CD4-positive, alpha-beta memory T cell (primary cell): ENCODE measurements at places on chromosomes 7 and 10. TPM values are rescaled to one million over a fixed set of nuclear protein-coding genes. Genes with fewer than 3 reads are reported as not detected.

Gene NUTM2A
- not detected for polyA plus RNA-seq

- H3K4me3 ChIP-seq = no peak overlapping the region
- DNase-seq = no peak
- peak overlapping the region; percentile 10 for H3K27ac ChIP-seq
- H3K36me3 ChIP-seq = no peaks in the 10 kb centered on the region
- H3K4me1 ChIP-seq = peaks cover 74% of the 10 kb centered on the region
Measured at GRCh38 chr10:80526742-80527141, 11.0 kb upstream of the SH2D4B start.

- no peak within 1 kb of the TSS for H3K27ac ChIP-seq
- no peaks in the 10 kb centered on the region for H3K27me3 ChIP-seq
- no peaks in the 10 kb centered on the region for H3K4me1 ChIP-seq
- H3K4me3 ChIP-seq = no peak within 1 kb of the TSS
Measured at GRCh38 chr10:100519311-100520051, at the start of gene SEC31B. Gene SEC31B, minus strand, starts transcription at chr10:100519861. Its CDS starts 2,909 bp downstream, at chr10:100516952.

DNA sequence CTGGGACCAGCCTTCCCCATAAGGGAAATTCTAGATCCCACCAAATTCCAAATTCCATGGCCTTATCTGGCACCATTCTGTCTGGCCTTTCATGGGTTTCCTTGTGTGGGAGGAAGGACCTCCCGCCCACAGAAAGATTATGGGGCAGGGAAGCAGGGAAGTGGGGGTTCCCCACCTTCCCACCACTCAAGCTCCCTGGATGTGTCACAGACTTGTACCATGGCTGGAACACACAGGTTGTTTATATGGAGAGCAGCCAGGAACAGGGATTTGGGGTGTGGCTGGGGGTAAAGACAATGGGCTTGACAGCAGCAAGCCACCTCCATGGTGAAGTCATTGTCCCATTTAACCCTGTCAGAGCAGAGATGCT lies 18.3 kb downstream of the UNC5B start:
- H3K4me1 ChIP-seq = no peaks in the 10 kb centered on the region
- no peaks in the 10 kb centered on the region for H3K27me3 ChIP-seq
- no peak overlapping the region for H3K27ac ChIP-seq
- H3K36me3 ChIP-seq = no peaks in the 10 kb centered on the region
- H3K4me3 ChIP-seq = no peak overlapping the region
- no peak for DNase-seq

DNA sequence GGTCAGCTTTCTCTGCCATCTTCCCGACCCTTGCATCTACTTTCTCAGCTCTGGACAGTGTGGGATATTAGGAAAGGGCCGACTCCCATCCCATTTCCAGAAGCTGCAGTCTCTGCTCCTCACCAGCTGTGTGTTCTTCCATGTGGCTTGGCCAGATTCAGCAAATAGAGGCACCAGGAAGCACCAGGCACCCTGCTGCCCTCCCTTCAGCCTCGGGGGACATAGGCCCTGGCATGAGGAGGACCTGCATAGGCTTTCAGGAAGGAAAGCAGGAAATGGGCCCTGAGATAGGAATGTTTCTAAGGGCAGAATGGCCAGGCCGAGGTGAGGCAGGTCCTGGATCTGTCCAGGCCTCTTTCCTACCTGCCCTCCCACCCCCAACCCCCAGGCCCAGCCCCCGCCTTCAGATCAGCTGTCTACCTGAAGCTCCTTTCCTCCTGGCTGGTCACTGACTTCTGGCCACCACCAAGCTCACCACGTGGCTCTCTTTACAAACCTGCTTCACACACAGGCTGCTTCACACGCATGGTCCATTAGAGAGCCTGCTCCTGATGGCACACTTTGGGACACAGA lies 27.5 kb upstream of the PURB start:
- H3K4me1 ChIP-seq = peaks cover 6% of the 10 kb centered on the region
- H3K27me3 ChIP-seq = no peaks in the 10 kb centered on the region
- DNase-seq = no peak
- no peaks in the 10 kb centered on the region for H3K36me3 ChIP-seq

GRCh38 chr7:46524350-46524749 lies 603.3 kb upstream of the IGFBP3 start:
- H3K27me3 ChIP-seq = no peaks in the 10 kb centered on the region
- no peaks in the 10 kb centered on the region for H3K4me1 ChIP-seq
- DNase-seq = no peak
- no peaks in the 10 kb centered on the region for H3K36me3 ChIP-seq

DNA sequence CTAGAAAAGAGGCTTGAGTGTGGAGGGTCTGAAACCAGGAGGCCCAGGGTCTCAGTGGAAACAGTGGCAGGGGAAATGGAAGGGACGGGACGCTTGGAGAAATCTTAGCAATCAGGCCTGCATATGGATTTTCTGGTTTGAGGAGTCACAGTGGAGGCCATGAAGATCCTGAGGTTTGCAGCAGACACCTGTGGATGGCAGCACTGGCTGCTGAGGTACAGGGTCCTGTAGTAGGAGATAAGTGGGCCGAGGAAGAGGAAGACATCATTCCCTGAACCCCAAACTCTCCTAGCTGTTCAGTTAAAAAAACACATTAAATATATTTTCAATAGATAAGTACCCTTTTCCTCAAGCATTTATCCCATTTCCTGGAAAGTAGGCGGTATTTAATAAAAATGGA lies 208.8 kb upstream of the IGFBP3 start:
- H3K4me3 ChIP-seq = no peak overlapping the region
- H3K27ac ChIP-seq = no peak overlapping the region
- no peak for DNase-seq
- H3K4me1 ChIP-seq = no peaks in the 10 kb centered on the region
- H3K27me3 ChIP-seq = no peaks in the 10 kb centered on the region

- no peaks in the 10 kb centered on the region for H3K36me3 ChIP-seq
- H3K27me3 ChIP-seq = no peaks in the 10 kb centered on the region
- DNase-seq = peak; percentile 76
Measured at GRCh38 chr7:43583424-43584194, 701 bp downstream of the STK17A start.

- H3K27me3 ChIP-seq = no peaks in the 10 kb centered on the region
- peaks cover 30% of the 10 kb centered on the region for H3K4me1 ChIP-seq
- peak overlapping the region; percentile 83 for H3K27ac ChIP-seq
- peaks cover 17% of the 10 kb centered on the region for H3K36me3 ChIP-seq
- no peak for DNase-seq
Measured at GRCh38 chr10:988667-989545, 672 bp downstream of the GTPBP4 start.

GRCh38 chr10:81575036-81575435 lies 300.0 kb upstream of the NRG3 start:
- no peak for DNase-seq
- no peak overlapping the region for H3K27ac ChIP-seq
- no peak overlapping the region for H3K4me3 ChIP-seq
- no peaks in the 10 kb centered on the region for H3K27me3 ChIP-seq
- no peaks in the 10 kb centered on the region for H3K36me3 ChIP-seq

DNA sequence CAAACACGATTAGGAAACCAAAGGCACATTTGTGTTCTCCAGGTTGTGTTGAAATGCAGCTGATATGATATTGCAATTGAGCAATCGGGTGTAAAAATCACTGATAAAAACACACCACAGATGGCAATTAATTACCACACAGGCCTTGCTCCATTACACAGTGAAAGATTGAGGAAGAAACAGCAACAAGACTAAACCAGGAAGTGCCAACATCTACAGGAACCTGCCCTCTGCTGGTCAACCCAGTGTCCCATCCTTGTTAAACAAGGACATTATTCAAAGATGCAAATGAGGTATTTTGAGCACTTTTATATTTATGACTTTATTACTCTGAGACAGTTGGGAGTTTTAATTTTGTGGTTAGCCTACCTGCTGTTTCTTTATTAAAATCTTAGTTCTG lies 765.6 kb upstream of the GHITM start:
- no peak for DNase-seq
- H3K27ac ChIP-seq = no peak overlapping the region
- no peaks in the 10 kb centered on the region for H3K36me3 ChIP-seq
- no peaks in the 10 kb centered on the region for H3K27me3 ChIP-seq

Gene MEPCE
- polyA plus RNA-seq = 11.8 TPM

DNA sequence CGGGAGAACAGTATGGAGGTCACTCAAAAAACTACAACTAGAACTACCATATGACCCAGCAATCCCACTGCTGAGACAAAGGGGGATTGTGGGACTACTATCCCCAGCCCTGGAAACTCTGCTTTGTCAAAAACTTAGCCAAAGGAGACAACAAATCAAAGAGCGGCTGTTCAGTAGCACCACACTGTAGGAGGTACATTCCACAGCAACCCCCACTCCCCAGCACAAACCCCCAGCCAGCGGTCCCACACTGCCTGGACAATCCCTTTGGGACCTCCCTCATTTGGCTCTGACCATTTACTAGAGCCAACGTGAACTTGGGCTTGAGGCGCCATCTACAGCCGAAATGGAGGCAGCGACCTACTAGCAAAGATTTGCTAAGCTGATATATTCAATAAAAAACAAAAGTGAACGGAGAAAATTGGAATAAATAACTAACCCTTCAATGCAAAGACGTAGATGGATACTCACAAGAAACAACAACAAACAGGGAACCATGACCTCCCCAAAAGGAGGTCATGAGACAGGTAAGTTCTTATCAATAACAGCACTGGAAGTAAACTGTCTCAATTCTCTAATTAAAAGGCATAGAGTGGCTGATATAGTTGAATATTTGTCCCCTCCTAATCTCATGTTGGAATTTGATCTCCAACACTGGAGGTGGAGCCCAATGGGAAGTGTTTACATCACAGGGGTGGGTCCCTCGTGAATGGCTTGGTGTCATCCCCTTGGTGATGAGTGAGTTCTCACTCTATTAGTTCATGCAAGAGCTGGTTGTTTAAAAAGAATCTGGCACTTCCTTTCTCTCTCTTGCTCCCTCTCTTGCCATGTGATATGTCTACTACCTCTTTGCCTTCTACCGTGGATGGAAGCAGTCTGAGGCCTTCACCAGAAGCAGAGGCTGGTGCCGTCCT lies 119.0 kb upstream of the KCNMA1 start:
- H3K27ac ChIP-seq = no peak overlapping the region
- no peaks in the 10 kb centered on the region for H3K4me1 ChIP-seq
- no peaks in the 10 kb centered on the region for H3K27me3 ChIP-seq
- no peaks in the 10 kb centered on the region for H3K36me3 ChIP-seq

- no peak for DNase-seq
- H3K27me3 ChIP-seq = peaks cover 33% of the 10 kb centered on the region
- H3K4me1 ChIP-seq = peaks cover 14% of the 10 kb centered on the region
- no peak within 1 kb of the TSS for H3K4me3 ChIP-seq
- no peak within 1 kb of the TSS for H3K27ac ChIP-seq
Measured at GRCh38 chr7:150800581-150801241, at the start of gene TMEM176A. Gene TMEM176A, plus strand, starts transcription at chr7:150800769. Its CDS starts 782 bp downstream, at chr7:150801551.

DNA sequence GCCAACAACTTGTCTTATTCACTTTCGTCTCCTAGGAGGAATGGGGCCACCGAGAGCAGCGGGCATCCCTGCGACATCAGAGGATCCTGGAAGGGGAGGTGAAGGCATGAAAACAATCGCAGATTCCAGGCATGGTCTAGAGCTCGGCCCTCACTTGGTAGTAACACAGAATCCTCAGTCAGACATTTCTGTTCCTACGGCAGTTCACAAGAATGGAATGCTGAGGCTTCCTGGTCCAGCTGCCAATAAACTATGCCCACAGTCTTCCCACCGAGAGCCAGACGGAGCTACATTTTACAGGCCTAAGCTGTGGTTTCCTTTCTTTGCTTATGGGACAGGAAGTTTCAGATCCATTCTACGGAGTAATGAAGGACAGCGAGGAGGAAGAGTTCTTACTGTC lies 75.8 kb downstream of the OR13A1 start:
- H3K27ac ChIP-seq = no peak overlapping the region
- DNase-seq = no peak
- H3K4me3 ChIP-seq = no peak overlapping the region
- H3K36me3 ChIP-seq = no peaks in the 10 kb centered on the region
- no peaks in the 10 kb centered on the region for H3K27me3 ChIP-seq

GRCh38 chr7:92279396-92280031 lies 33.7 kb downstream of the ANKIB1 start:
- no peak for DNase-seq
- no peaks in the 10 kb centered on the region for H3K27me3 ChIP-seq
- H3K36me3 ChIP-seq = no peaks in the 10 kb centered on the region
- H3K27ac ChIP-seq = no peak overlapping the region
- H3K4me1 ChIP-seq = no peaks in the 10 kb centered on the region
- no peak overlapping the region for H3K4me3 ChIP-seq

DNA sequence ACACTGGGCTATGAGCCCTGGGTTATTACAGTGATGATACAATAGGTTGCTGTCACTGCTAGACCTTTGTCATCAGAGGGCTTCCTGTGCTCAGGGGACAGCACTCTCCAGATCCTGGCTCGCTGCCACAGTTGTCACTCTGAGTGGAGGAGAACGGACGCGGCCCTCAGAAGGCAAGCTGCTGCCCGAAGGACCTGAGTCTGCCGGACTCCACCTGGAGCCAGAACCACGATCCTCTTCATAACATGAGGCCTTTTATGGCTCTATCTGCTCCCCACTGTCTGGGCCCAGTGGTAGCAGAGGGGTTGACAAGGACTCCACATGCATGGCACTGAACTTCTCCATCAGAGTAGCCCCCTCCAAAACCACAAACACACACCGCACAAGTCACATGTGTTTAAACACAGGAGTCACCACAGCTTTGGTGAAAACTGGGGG lies 94.7 kb upstream of the EFCAB10 start:
- H3K27ac ChIP-seq = peak overlapping the region; percentile 83
- H3K36me3 ChIP-seq = no peaks in the 10 kb centered on the region
- no peak overlapping the region for H3K4me3 ChIP-seq

DNA sequence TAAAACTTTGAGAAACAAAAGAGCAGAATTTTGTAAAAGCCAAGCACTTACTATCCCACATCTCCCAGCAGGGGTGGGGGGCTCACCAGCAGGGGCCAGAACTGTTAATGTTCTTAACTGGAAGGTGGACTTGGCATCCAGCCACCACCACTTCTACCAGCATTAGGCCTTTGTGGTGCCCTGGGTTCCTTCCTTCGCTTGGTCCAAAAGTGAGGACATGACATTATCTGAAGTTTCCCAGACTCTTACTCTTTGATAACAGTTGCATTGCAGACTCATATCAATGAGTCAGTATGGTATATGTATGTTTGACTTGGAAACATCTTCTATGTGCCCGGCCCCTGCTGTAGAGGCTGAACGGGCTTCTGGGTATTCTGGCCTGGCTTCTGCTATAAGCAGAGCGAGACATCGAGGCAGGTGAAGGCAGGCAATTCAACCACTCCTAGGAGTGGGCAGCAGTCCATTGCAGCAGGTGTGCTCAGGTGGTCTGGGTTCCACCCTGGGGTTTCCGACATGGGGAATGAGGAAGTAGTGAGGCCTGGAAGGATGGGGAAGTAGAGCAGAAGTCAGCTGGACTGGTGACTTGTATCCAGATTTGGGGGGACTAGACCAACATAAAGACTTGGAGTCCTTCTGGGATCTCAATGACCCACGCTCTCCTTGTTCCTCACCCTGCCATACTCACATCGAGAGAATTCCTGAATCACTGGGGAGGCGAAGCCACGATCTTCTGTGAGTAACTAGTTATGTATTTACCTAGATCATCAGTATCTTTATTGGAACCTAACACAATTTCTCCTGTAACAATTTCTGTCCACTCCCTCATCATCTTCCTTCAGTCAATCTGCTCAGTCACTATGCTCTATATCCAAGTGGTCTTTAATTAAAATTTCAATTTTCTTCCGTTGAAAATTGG lies 4.1 kb downstream of the ZNF777 start:
- H3K4me3 ChIP-seq = no peak overlapping the region
- DNase-seq = no peak
- no peaks in the 10 kb centered on the region for H3K27me3 ChIP-seq
- H3K27ac ChIP-seq = no peak overlapping the region
- H3K36me3 ChIP-seq = peaks cover 22% of the 10 kb centered on the region

Gene SPAM1
- not detected for polyA plus RNA-seq

Gene MASTL
- 2.5 TPM for polyA plus RNA-seq

Gene PON3
- not detected for polyA plus RNA-seq
